HFFc6 (cell line): ENCODE measurements at places on chromosomes 3 and 15. TPM values are rescaled to one million over a fixed set of nuclear protein-coding genes. Genes with fewer than 3 reads are reported as not detected.

Gene MYZAP
- total RNA-seq, result not detected in 3 replicates

GRCh38 chr3:30952786-30953185 is 58.3 kb upstream of the GADL1 start:
- no peak for DNase-seq

Gene P3H2
- total RNA-seq, result 30.4 to 43.2 TPM (median 39.5 TPM) in 3 replicates

DNA sequence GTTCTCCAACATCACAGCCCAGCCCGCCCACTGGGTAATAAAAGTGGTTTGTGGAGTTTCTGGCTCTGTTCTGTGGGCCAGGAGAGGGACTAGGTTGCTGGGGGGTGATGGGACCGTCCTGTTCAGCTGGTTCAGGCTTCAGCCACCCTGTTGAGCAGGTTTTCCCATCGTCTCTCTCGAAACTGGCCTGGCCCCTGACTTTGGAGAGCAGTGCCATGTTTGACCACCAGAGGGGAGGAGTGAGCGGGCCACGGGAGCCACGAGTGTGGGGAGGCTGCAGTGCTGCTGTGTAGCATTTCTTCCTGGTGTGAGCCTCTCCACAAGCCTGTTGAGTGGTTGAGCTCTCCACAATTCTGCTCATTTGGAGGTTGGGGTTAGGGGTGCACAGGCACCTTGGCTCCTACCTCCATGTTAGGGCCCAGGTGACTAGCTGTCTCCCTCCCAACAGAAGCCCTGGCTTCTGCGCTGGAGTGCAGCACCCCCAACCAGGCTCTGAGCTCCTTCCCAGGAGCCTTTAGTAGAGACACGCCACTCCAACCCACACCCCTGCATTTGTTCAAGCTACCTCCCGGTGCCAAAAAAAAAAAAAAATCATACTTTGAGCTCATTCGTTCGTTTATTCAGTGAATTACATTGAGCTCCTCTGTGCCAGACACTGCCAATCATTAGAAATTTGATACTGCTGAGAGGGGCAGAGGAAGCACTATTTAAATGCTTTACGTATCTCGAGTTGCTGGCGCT is 13.9 kb downstream of the SPINT1 start:
- peak; percentile 50 for DNase-seq

Gene SLC51A
- not detected in 3 replicates for total RNA-seq

- no peak for DNase-seq
Measured at GRCh38 chr15:40847223-40847961, 3.5 kb downstream of the SPINT1 start.

- DNase-seq, result no peak
Measured at GRCh38 chr15:85331655-85332285, 48.6 kb upstream of the AKAP13 start.

GRCh38 chr3:181610083-181610972 is 101.4 kb upstream of the SOX2 start:
- DNase-seq, result no peak

- no peak for DNase-seq
Measured at GRCh38 chr15:100018191-100018590, 285.0 kb upstream of the LYSMD4 start.

DNA sequence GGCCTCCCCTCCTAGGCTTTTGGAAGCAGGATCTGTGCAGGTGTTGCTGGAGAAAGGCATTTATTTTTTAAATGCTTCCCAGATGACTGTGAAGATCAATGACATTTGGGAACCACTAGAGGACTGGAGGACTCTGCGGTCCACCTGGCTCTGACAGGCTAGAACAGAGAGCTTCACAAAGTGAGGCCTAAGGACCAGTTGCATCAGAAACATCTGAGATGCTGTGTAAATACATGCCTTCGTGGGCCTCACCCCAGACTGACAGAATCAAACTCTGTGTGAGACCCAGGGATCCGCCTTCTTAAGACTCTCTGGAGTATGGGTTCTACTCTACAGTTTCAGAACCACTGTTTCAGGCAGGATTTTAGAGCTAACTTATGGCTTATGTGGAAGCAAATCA is 105.0 kb upstream of the ICE2 start:
- no peak for DNase-seq

- DNase-seq, result no peak
Measured at GRCh38 chr15:86595741-86596140, 516.1 kb downstream of the AGBL1 start.

DNA sequence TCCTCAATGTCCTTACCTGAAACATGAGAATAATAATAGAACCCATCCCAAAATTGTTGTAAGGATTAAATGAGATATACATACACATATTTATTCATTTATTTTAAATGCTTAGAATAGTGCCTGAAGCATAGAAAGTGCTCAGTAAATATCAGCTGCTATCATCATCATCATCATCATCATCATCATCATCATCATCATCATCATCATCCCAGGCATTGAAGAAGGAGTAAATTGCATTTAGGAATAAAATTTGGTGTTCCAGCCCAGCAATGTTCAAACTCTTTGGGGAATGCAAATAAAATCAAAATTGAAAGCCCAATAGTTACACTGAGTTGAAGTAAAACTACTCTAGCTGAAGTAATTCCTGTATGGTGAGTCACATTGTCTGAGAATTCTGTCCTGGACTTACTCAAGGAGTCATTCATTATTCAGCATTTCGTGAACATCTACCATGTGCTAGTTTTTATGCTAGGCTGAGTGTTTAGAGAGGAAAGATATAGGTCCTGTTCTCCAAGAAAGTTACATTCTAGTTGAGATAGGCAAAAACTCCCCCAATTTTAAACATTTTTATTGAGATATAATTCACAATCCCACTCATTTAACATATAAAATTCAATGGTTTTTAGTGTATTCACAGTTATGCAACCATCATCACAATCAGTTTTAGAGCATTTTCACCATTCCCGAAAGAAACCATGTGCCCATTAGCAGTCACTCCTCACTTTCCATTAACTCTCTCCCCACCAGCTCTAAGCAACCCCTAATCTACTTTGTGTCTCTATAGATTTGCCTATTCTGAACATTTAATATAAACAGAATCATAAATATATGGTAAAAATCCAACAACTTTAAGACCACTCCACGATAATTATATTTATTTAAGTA is 107.2 kb downstream of the FRMD5 start:
- DNase-seq, result peak; percentile 87

Gene EEFSEC
- total RNA-seq, result 7.7 to 11.6 TPM (median 8.9 TPM) in 3 replicates

Gene ECE2
- total RNA-seq, result not detected in 3 replicates

GRCh38 chr15:28881170-28881569 is 4.6 kb upstream of the APBA2 start:
- DNase-seq, result no peak

DNA sequence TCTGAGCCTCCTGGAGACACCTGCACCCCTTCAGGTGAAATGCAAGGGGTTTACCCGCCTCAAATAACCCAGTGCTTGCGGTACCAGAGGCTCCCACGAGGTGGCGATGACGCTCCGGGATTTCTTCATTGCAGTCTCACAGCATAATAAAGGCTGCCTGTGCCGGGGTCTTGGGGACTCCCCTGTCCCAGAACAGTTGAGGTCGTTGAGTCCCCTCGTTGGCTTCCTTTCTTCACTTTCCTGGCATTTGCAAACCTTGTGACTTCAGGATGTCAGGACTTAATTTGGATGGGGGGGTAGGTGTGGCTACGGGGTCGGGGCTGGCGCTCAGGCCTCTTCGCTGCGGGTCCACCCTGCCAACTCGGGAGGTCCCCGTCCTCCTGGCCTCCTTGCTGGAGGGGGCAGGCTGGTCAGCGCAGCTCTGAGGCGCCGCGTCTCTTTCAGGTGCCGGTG is 1.3 kb downstream of the GNAT1 start:
- peak; percentile 19 for DNase-seq

Gene RARRES1
- 0.29 to 0.77 TPM (median 0.32 TPM) in 3 replicates for total RNA-seq

GRCh38 chr3:85148036-85148435 is 189.2 kb downstream of the CADM2 start:
- DNase-seq, result no peak

Gene HIGD1A
- total RNA-seq, result 121 to 144 TPM (median 124 TPM) in 3 replicates

- DNase-seq, result no peak
Measured at GRCh38 chr3:30685267-30685667, 78.9 kb downstream of the TGFBR2 start.

Gene MYRIP
- total RNA-seq, result 0.07 to 0.27 TPM (median 0.10 TPM) in 3 replicates

DNA sequence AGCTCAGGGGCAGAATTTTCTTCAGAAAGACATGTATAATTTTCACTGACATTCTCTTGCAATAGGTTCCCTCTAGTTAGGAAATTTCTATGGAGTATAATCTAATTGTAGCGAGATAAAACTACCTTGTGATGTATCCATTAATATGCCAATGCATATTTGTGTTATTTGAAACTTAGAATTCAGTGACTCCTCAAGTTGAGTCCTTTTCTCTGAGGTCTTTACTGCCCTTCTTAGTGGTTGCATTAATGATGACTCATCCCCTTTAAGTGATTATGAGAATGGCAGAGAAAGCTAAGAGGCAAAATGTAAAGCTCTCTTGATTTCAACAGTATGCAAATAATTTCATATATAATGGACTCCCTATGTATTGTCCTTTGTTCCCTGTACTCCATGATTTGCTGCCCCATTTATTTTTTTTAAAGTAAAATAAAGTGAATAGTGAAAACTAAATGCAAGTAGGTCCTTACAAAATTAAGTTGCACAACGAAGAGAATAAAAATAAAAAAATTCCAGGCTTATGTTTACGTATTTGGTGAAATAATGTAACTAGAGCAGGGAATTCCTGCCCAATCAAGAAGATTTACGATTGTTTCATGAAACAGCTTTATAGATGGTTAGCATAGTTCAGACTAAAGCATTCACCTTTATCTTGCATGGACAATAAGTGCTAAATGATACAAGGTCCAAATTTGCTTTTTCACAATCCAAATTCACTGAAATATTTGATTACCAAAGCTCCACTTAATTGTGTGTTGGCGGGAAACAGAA is 78.1 kb downstream of the ZPLD1 start:
- DNase-seq, result no peak

Gene CHL1
- total RNA-seq, result not detected in 2 replicates

Gene ZDHHC19
- total RNA-seq, result not detected in 3 replicates

GRCh38 chr3:72274493-72275330 is 489.8 kb upstream of the PROK2 start:
- peak; percentile 60 for DNase-seq

DNA sequence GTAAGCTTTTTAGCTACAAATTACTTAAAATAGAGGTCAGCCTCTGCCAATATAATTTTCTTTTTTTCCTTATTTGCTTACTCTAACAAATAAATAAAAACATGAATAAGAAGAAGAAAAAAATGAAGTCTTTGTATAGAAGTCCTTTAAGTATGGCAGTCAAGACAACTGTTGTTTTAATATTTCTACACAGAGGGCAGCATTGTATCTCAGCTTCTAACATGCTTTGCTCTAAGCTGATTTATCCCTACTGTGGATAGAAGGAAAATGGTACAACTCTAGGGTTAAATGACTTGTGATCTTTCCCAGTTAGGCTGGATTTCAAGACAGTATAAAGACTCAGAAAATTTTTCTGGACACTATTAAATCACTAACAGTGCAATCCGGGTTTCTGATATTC is 104.3 kb upstream of the MEIS2 start:
- DNase-seq, result no peak

DNA sequence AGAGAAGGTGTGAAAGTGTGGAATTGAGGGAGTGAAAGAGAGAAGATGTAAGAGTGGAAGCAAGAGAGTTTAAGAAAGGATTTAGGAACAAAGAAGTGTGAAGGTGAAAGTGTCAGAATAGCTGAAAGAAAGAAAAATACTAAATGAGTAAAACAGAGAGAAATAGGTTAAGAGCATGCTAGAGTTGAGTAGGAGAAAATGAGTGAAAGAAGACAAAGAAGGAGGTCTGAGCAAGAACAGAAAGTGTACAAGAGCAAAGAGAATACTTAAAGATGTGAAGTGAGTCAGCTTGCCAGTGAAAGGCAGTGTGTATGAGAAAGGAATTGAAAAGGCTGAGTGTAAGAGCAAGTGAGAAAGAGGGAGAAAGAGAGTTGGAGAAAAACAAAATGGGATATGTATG is 348.8 kb upstream of the BCHE start:
- DNase-seq, result no peak

Gene PLCL2
- total RNA-seq, result 3.6 to 6.2 TPM (median 4.0 TPM) in 3 replicates

Gene SIDT1
- total RNA-seq, result not detected in 3 replicates

GRCh38 chr3:144831955-144832716 is 860.5 kb downstream of the DIPK2A start:
- no peak for DNase-seq

Gene ZNF662
- 0.10 to 0.51 TPM in 2 of 3 replicates, not detected in the other for total RNA-seq

- DNase-seq, result no peak
Measured at GRCh38 chr15:69809421-69809820, 288.3 kb downstream of the TLE3 start.

Gene SCAANT1
- not detected in 3 replicates for total RNA-seq

Gene PDZRN3
- total RNA-seq, result 15.1 to 18.0 TPM (median 16.3 TPM) in 3 replicates

Gene CHDH
- total RNA-seq, result 0.18 TPM in 1 of 2 replicates, not detected in the other

GRCh38 chr15:67175643-67176071 is 78.8 kb downstream of the AAGAB start:
- no peak for DNase-seq

Gene RLBP1
- not detected in 3 replicates for total RNA-seq

GRCh38 chr3:29152379-29152778 is 128.5 kb upstream of the RBMS3 start:
- DNase-seq, result no peak

Gene KCNH8
- not detected in 3 replicates for total RNA-seq

- peak; percentile 53 for DNase-seq
Measured at GRCh38 chr15:100687582-100688141, 85.3 kb downstream of the ASB7 start.

Gene AHSG
- total RNA-seq, result not detected in 3 replicates

DNA sequence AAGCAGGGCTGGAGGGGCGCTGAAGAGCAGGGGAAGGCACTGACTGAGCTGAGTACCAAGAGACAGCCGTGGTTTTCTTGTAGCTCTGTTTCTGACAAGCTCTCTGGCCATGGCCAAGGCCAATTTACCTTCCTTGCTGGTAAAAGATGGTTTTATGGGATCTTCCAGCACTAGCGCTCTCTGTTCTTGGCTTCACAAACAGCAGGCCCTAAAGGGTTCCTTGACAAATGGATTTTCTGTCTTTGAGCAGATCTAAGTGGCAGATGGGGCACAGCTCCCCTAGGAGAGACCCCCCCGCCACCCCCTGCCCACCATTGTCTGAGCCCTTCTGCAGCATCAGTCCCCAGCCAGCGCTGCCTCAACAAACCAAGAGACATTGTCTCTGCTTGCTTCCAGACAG is 66.6 kb downstream of the GAP43 start:
- DNase-seq, result no peak

Gene MAGEL2
- not detected in 2 replicates for total RNA-seq

DNA sequence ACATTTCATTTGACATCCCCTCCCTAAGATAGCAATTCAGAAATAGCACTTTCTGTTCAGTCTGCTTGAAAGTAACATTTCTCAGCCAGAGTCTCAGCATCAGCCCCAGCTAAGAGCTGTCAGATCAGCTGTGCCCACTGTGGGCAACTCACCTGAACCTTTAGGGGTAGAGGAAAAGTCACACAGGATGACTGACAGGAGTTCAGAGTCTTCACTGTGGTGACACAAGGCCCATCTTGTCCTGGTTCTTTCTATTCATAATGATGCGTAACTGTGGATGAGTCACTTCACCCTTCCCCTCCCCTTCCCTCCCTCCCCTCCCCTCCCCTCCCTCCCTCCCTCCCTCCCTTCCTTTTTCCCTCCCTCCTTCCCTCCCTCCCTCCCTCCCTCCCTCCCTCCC is 96.1 kb upstream of the RASGRP1 start:
- DNase-seq, result no peak
